ENCODE measurements at places on chromosomes 3 and 15.
A peak's percentile ranks its signal among the peaks of the same experiment; 100 is the strongest.

DNA sequence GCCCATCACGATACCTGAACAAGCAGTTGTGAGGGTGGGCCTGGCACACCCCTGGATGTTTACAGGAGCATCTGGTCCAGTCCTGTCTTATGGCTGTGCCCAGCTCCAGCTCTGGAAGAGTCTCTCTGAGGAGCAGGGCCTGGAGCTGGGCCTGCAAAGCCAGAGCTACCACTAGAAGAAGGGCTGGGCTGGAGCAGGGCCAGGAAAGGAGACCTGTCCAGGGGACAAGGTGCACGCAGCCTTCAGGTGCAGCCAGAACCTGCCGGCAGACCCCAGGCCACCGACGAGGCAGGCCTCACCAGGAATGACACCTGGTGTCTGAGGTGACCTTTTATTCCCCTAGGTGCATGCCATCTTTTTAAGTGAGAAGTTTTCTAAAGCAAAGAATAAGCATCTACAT lies 8.4 kb upstream of the BCL2L10 start:
- DNase-seq, result no peak

- DNase-seq, result no peak
Measured at GRCh38 chr3:170418422-170419398, at the start of gene CLDN11. TSS of gene CLDN11 (plus strand) at chr3:170418868. CDS start at chr3:170419067, 199 bp downstream.

- DNase-seq, result no peak
Measured at GRCh38 chr3:57298041-57298440, 5.6 kb upstream of the ASB14 start.

GRCh38 chr15:64877435-64877834 lies 34.3 kb upstream of the ANKDD1A start:
- no peak for DNase-seq

DNA sequence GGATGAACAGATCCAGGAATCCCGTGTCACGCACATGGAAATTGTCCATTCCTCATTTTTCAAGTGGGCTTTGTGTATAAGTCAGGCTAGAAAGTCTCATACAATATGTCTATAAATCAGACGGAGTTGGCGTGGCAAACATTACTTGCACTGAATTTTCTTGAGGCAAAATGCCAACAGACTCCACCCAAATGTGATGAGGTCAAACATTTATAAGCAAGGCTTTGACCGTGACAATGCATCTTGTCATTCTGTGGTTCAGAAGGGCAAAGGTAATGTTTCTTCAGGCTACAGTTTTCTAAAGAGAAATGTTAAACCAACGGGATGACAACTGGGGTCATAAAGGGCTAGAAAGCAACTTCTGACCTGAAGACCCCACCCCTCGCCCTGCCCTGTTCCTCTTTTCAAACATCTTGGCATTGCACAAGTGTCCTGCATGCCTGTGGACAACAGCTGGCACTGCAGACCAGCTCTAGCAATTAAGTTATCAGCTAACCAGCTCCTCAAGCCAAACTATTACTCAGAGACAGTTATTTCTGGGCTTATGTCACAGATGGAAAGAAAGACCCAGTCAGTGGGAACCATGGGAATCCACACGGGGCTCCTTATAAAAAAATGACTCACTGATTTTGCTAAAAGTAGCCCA lies 36.5 kb upstream of the SPTBN5 start:
- DNase-seq, result peak; percentile 95

Measured in BJ (cell line).